ENCODE measurements at places on chromosomes 1 and 21.

GRCh38 chr1:85577419-85578320, 2.9 kb upstream of the CCN1 start:
- no peak for DNase-seq

- no peak for DNase-seq
Observed at GRCh38 chr21:41029571-41029970, 138.4 kb upstream of the BACE2 start.

DNA sequence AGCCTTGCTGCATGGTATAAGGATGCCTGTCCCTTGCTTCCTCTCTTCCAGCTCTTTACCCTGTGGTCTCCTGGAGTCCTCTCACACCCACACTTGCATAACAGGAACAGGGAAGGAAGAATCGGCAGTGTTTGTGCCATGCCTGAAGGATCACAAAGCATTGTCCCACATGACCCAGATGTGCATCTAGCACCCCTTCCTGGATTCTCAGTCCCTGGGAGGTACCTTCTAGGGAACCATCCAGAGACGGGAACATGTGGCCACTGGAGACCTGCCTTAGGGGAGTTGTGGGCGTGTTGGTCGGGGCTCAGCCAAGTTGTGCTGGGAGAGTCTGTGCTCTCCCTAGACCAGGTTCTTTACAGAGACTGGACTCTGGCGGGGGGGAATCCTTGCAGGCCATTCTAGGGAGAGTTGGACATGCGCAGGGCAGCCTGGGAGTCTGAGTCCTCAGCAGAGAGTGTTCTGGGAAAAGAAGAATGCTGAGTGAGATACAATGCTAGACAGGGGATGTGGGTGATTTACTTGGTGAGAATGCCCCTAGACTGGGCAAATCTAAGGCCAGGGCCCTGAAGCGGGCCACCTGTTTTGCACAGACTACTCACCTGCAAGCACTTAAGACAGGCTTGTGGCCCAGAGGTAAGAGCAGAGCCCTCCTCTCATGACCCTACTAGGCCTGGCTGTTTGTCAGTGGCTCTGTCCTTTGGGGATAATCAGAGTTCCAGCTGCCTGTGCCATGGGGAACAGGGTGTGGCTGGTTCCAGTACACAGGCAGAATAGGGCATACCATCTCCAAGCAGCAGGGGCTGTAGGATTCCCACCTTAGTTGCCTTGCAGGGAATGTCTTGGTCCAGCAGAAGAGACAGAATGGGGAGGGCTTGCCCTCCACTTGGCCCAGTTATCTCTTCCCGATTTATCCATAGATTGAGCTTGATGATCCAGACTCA, 89.8 kb downstream of the MAN1C1 start:
- no peak for DNase-seq

GRCh38 chr1:209512821-209513220, 70.7 kb upstream of the CAMK1G start:
- no peak for DNase-seq

GRCh38 chr1:151897991-151898431, 11.3 kb downstream of the THEM4 start:
- DNase-seq = no peak

- no peak for DNase-seq
Observed at GRCh38 chr1:17741052-17741451, 14.1 kb upstream of the ACTL8 start.

DNA sequence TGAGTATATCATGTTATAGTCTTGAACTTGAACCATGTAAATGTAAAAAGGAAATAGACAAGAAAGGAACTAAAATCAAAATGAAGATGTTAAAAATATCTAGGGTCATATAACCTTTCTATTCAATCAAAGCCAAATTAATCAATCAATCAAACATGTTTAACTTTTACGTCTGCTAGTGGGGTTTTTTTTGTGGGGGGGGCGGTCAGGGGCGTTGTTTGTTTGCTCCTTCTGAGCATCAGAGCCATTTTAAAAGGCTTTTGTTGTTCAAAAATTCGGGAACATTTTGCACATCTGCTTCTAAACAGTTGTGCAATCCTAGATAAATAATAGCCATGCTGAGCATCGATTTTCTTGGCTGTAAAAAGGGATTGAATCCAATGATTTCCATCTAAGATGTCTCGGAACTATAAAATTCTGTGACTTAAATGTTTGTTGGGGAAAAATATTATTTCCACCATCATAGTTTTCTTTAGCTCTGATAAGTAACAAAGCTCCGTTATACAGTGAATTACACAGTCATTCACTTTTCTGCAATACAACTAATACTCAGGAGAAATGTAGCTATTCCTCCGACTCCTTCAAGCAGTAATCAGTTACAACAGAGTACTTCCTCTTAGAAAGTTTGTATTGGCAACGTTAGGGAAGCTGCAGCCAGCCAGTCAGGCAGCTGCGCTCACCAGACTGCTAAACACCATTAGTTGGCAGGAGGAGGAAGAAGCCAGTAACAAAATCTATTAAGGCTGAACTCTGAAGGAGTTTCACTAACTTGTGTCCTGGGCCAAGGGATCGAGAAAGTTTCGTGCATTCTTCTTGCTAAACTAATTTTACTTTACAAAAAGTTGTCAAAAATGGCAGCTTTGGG, 2.2 kb downstream of the SPATA6 start:
- DNase-seq = no peak

GRCh38 chr21:15774590-15774989, 44.8 kb downstream of the USP25 start:
- DNase-seq = no peak

- DNase-seq = no peak
Observed at GRCh38 chr1:183163316-183163715, 22.7 kb upstream of the LAMC2 start.

GRCh38 chr1:19083081-19083480, 126.6 kb upstream of the IFFO2 start:
- DNase-seq = no peak

- no peak for DNase-seq
Observed at GRCh38 chr21:31744182-31744800, 12.4 kb upstream of the SCAF4 start.

DNA sequence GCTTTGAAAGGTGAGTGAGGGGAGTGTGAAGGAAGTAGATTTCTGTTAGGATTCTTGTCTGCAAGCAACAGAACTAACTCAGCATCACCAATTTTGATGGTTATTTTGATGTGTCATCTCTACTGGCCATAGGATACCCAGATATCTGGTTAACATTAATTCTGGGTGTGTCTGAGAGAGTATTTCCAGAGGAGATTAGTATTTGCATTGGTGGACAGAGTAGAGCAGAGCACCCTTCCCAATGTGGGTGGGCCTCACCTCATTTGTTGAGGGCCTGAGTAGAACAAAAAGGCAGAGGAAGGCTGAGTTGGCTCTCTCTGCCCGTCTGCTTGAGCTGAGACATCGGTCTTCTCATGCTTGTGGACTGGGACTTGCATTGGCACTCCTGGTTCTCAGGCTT, 121.8 kb upstream of the POU3F1 start:
- DNase-seq = no peak

- no peak for DNase-seq
Observed at GRCh38 chr1:22133247-22133930, 9.5 kb downstream of the WNT4 start.

DNA sequence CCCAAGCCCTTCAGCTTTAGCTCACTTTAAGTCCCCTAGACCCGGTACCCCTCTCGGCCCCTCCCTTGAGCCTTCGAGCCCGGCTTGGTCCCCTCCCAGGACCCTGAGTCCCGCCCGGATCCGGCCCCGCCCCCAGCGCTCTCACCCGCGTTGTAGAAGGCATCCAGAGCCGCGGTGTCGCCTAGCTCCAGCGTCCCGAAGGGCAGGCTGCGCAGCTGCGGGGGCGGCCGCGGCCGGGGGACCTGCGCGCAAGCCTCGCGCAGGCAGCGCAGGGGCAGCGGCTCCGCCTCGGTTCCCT, 699 bp downstream of the MAP3K6 start:
- peak; percentile 37 for DNase-seq

DNA sequence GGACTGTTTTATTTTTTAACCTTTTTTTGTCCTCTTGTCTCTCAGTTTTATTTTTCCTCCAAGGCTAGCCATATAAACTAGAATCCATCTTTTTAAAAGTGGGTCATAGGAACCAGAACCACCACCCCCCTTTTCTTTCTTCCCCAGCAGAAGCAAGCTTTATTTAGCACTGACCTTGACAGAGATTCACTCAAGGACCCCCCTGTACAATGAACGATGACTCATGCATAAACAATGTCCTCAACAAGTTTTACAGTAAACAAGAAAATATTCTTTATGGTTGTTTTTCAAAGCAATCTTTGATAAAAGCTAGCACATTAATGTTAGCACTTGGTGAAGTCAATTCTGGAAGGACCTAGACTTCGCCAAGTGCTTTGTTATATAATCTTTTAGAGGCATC, 14.1 kb downstream of the PKN2 start:
- no peak for DNase-seq

- DNase-seq = no peak
Observed at GRCh38 chr1:162977944-162978568, 91.1 kb upstream of the RGS4 start.

DNA sequence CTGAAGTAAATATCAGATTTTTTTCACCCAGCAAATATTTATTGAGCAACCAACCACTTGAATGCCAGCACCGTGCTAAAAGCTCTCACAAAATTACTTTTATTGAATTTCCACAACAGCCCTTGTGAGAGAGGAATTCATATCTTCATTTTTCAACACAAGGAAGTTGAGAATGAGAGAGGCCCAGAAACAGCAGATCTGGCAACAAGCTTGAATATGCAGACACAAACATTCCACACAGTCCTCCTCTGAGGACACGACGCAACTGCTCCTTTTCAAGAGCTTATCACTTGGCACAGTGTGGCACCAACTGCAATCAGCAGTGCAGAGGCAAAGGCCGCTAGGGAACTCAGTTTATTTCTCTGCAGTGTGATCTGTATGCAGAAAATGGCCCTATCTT, 32.2 kb upstream of the IFNAR2 start:
- no peak for DNase-seq

DNA sequence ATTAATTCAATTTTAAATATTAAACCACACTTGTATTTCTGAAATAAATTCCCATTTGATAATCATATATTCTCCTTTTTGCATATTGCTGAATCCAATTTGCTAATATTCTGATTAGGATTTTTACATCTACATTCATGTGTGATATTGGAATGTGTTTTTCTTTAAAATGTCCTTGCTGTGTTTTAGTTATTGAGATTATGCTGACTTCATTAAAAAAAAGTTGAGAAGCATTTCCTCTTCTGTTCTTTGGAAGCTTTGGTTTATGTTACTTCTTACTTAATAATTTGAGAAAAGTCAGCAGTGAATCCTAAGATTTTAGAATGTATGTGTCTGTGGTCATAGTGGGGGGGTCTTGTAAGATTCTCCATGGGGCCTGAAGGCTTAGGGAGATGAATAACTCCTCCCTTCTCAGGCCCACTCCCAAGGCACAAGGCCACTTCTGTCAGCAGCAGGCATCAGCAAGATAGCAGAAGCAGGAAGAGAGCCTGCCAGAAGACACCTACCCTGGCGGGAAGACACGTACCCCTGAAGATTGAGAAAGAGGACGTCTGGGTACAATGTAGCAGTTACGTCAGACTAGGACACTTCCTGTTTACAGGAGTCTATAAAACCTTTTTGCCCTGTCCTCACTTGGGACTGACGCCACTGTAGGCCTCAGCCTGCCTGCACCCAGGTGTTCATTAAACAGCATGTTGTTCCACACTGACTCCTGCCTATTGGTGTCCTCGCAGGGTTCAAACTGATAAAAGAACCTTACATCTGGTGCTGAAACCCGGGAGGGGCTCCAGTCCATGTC, 56.9 kb downstream of the ODF2L start:
- DNase-seq = no peak

DNA sequence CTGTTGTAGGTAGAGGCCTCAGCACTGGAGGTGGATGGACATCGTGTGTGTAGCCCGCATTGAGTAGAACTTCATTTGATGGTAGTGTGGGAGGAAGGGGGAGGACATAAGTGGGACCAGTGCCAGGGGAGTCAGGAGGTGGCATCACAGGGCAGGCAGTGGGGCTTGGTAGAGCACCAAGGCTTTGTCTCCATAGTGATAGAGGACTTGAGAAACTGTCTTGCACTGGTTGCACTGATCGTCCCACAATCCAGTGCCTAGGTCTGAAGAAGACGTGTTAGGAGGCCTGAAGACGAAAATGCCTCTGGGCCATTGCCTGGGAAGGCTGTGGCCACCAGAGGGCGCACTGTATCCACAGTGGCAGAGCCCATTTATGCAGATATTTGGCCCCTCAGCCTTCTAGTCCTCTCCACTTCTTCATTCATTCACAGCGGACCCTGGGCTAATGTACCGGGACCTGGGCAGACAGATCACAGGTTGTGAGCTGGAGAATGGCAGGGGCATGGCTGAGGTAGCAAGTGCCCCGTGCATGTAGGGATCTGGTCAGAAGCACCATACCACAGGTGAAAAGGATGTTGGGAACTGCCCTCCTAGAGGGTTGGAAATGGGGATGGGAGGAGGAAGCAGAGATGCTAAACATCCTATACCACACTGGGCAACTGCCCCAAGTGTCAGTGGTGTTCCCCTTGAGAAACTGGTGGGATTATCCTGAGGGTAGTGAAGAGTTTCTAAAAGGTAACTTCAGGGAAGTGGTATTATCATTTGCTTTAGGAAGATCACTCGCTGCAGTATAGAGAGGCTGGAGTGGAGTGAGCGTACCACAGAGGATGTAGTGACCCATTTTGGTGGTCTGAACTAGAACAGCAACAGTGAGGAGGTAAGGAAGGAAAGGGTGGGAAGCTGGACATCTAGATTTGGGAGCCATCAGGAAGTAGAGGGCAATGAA, 95.3 kb downstream of the PIK3R3 start:
- peak; percentile 62 for DNase-seq

DNA sequence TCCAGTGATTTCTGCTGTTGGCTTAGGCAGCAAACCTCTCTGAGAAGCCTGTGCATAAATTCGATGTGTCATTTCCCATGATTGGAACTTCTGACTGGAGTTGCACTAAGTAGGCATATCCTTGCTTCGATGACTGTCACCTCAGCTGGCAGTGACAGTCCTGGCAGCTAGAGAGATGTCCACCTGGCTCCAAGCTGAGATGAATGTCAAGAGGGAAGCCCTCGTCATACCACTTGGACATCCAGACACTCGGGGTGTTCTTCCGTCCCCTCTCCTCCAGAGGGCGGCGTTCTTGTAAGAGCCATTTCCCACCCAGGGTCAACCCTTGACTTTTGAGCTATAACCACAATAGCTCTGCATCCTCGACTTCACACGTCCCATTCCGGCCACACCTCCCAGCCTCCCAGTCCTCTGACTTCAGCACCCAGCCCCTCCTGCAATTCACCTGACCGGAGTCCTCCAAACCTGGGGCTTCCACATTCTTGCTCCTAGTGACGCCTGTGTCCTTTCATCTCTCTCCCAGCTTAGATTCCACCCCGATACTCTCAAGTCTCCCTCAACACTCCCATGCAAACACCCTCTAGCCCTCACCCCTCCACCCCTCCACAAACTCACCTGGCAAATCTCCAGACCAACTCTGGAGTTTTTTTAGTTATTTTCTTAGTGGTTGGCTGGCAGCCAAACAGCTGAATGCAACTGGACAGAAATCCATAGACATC, 17.3 kb downstream of the CA6 start:
- peak; percentile 20 for DNase-seq

GRCh38 chr1:69643266-69643665, 75.5 kb downstream of the LRRC7 start:
- DNase-seq = no peak

DNA sequence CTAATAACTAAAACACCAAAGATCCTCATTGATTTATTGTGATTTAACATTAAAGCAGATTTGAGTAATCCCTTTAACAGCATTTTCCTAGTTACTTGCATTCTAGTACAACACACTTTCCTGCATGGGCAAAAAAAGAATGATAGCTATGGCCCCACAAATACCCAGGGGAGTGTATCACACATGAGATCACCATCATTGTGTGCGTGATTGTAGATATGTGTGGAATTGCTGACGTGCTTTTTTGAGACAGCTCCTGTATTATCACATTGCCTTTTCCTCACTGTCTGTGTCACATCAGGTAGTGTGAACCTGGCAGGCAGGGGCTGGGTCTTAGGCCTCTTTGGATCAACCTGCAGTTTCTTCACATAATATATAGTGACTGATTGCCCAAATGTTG, 48.5 kb upstream of the SAMD13 start:
- DNase-seq = no peak

All from T-cell (primary cell).